ENCODE measurements at places on chromosomes 7 and 10. TPM values are rescaled to one million over a fixed set of nuclear protein-coding genes. Genes with fewer than 3 reads are reported as not detected.

Gene LRRC61
- 11.3 TPM for polyA plus RNA-seq

Gene HOXA11
- polyA plus RNA-seq: 2.7 TPM

DNA sequence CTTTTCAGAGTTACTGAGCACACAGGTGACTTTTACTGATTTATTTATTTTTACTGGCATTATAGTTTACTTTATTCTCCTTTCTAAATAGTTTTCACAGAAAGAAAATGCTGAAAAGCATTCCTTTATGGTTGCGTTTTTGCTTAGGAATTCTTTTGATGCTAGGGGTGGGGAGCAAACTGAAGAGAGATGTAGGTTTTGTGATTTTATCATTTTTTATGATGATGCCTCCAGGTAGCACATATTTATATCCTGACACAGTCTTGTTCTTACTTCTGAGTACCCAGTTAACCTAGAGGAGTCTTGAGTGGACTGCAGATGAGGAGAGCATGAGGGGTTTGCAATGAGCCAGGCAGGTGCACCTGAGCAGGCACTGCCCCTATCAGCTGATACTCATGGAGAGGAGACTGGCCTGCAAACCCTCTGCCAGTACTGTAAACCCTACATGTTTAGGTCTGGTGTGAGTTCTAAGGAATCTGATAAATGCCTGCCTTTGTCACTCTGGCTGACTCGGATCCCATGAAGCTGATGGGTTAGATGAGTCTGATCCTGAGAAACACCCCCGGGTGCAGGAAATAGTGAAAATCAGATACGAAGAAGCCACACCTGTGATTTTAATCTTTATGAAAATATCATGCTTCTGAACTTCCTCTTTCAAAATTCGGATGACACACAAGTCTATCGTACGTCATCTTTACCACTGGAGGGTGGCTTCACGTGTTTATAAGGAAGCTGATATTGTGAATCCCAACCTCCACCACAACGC is 302.9 kb downstream of the WDR37 start:
- no peak for DNase-seq

Gene CFAP46
- polyA plus RNA-seq: 0.12 TPM

DNA sequence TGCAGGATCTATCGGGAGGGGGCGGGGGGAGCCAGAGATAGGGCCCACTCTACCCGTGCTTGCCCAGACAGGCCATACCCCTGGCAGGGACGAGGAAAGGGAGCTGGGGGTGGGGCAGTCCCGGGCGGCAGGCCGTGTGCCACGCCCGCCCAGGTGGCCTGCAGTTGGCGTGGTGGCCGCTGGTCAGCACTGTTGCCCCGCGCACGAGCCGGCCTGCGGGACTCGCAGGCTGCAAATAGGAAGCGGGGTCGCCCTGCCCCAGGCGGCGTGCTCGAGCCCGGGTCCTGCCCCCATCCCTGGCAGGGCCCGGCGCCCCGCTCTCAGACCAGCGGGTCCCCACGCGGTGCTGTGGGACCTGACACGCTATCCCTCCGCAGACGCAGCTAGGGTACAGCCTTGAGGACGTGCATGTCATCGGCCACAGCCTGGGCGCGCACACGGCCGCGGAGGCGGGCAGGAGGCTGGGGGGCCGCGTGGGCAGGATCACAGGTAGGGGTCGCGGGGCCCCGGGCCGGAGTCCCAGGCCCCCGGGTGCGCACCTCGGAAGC is 6.7 kb downstream of the PNLIPRP2 start:
- DNase-seq: peak; percentile 16

Gene KLF14
- polyA plus RNA-seq: 1.5 TPM

GRCh38 chr7:92834507-92835260 is 1.7 kb downstream of the CDK6 start:
- peak; percentile 46 for DNase-seq

Gene C7orf57
- polyA plus RNA-seq: not detected

DNA sequence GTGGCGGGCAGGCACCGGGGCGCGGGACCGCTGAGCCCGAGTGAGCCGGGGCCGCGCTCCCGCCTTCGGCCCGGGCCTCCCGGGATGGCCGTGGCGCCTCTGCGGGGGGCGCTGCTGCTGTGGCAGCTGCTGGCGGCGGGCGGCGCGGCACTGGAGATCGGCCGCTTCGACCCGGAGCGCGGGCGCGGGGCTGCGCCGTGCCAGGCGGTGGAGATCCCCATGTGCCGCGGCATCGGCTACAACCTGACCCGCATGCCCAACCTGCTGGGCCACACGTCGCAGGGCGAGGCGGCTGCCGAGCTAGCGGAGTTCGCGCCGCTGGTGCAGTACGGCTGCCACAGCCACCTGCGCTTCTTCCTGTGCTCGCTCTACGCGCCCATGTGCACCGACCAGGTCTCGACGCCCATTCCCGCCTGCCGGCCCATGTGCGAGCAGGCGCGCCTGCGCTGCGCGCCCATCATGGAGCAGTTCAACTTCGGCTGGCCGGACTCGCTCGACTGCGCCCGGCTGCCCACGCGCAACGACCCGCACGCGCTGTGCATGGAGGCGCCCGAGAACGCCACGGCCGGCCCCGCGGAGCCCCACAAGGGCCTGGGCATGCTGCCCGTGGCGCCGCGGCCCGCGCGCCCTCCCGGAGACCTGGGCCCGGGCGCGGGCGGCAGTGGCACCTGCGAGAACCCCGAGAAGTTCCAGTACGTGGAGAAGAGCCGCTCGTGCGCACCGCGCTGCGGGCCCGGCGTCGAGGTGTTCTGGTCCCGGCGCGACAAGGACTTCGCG is 534 bp downstream of the FZD9 start:
- DNase-seq: no peak

Gene TMEM270
- not detected for polyA plus RNA-seq

DNA sequence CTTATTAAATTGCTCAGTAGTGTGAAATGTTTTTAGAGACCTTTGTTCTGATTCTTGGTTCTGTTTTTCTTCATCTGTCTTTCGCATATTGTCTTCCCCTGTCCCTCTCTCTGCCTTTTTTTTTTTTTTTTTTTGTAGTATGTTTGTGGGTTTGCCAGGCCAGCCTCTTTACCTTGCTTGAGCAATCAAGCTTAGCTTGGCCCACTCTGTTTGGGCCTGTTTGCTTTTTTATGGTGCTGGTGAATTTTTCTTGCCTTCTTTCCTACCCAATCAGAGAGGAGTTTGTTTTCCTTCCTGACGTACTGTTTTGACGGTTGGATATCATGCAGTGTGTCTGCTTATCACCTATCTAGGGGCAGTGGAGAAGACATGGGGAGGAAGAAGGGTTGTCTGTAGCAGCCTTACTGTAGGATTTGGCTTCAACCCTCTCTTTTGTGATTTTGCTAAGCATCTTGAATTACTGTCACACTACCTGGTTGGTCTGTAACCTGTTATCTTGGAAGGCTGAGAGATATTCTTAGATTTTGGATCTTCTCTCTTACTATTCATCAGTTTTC is 64.0 kb downstream of the BBS9 start:
- DNase-seq: no peak

DNA sequence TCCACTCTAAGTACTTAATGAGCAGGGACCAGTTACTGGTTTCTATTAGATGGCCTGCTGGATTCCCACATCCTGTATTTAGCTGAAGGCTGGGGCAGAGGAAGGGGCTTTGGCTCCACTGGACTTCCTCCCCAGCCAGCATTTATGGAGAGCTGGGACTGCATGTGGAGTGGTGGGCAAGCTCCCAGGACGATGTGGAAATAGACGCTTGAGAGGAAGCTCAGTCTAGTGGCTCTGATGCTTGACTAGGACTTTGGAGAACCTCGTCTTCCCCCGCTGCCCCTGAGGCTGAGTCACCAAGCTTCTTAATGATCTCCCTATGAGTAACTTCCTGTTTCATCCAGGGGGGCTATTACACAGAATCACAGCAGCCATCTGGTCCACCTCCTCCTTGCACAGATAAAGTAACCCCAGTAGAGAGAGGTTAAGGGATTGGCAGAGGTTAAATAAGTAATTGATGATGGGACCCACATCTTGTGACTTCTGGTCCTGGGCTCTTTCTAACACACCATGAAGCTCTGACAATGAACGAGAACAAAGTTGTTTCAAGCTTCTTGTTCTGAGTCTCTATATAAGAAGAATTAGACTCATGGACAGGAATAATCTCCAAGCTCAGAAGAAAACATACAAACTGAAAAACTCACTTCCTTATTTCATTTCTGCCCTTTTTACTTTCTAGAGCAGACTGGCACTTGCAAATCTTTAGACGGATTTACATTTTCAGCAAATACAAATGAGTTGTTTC is 126.2 kb downstream of the PRPF18 start:
- no peak for DNase-seq

DNA sequence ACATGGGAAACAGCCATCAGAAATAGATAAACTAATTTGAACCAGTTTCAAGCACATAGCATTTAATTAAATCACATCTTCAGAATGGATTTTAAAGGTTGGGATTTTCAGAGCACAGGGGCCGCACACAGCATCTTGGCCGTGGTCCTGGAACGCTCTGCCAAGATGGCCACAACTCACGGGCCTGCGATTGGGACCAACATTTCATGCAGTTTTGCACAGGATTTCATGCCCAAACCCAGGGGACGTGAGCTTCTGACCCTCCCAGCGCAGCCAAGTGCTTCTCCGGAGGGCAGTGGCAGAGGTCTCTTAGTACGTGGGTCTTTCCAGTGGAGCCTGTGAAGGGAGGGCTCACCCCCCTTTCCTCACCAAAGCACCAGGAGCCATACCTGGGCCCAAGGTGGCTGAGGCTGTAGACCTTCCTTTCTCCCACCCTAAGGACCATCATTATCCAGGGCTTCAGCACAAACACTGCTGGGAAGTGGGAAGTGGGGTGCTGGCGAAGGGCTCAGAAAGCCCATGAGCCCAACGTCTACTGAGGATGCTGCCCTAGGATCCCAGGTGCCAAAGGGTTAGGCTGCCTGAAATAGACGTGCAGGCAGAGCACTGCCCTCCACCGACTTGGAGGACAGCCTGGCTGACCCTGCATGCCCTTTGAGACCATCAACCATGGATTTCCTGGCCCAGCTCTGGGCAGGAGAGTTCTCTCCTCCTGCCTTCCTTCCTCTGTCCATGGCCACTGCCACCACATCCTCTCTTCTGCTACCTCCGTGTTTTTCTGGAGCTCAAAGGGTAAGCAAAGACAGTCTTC is 611.2 kb upstream of the MGMT start:
- no peak for DNase-seq

Gene GNAT3
- not detected for polyA plus RNA-seq

Gene IKZF1
- polyA plus RNA-seq: 3.2 TPM

Gene LRRC4
- polyA plus RNA-seq: 4.7 TPM

Gene GIMAP7
- polyA plus RNA-seq: 9.0 TPM

- no peak for DNase-seq
Observed at GRCh38 chr10:48463318-48464003, 141.4 kb downstream of the ARHGAP22 start.

Gene TYW1B
- 5.4 TPM for polyA plus RNA-seq

DNA sequence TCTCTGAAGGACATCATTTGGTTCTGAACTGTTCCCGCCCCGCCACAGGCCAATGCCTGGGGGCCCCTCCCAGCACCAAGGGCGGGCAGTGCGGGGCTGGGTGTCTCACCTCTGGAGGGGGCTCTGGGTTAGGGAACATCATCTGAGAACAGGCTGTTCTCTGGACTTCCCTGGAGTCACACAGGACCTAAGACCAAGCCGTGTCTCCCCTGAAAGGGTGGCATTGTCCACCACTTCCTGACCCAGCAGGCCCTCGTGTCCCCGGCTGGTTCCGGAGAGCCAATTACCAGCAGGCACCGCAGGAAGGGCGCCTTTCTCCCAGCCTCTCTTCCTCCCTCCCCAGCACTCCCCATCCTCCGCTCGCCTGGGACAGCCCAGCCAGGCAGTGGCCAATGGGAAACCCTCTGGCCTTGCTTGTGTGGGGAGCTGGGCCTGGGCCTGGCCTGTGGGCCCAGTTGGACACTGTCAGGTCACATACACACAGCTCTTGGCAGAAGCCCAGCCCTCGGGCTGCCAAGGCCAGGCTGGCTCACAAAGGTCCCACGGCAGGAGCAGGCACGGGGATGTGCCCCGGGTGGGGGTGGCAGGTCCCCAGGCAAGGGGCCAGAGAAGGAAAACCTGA is 119.5 kb downstream of the SPDYE5 start:
- peak; percentile 21 for DNase-seq

DNA sequence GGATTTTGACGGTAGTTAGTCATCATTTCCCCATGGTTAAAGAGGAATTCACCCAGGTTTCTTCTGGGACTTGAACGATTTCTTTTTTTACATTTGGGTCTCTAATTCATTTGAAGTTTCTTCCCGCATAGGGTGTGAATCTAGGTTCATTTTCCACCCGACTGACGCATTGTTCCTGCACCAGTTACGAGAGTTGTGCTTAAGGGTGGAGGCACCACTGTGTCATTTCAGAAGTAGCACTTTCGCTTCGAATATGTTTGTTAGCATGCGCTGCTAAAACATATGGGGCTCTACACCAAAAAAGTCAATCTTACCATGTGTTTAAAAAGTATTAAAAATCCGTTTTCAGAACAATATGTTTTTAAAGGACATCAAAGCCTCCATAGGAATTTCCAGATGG is 140.3 kb downstream of the VIPR2 start:
- DNase-seq: no peak

GRCh38 chr10:71269301-71270288 is 49.5 kb upstream of the SLC29A3 start:
- DNase-seq: no peak

DNA sequence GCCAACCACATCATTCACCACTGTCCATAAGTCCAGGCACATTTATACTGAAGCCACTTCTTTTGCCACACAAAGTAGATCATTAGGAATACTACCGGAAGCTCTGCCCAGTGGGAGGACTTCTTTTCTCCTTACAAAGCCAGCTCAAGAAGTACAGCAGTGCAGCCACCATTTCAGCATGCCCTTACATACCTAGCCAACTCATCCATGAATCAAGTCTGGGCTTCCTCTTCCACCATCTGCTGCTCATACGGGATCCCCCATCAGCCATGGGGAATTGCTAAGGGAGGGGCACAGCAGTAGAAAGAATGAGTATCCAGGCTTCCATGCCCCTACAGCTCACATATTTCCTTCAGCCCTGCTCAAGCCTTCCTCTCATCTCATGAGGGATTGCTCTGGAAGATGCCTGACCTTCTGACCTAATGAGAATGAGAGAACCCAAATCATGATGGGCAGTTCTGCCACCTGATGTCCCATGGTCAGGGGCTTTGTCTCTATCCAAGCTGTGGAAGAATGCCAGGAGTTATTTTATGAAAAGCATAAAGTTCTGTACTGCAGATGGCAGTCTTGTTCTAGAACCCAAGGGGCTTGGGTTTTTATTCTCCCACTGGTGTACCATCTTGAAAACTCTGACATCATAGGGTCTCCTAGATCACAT is 39.5 kb downstream of the ACSM6 start:
- DNase-seq: no peak

Gene CUX1
- polyA plus RNA-seq: 43.6 TPM

Gene ADAM12
- 18.6 TPM for polyA plus RNA-seq

DNA sequence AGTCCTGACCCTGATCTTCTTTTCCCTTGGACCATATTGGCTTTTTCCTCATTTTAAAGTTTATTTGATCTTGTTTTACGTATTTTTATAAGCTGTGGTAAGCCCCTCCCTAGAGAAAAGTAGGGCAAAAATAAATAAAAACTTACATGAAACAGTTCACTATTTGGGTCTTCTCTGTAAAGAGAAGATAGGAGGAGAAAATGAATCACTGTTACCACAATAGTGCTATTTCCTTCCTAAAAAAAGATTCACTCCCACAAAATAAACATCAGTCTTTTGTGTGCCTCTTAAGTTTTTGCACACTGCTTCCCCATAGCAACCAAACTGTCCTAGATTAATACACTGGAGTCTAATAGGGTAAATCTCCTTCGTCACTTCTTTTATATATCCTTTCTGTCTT is 1.4 kb upstream of the SVIL start:
- DNase-seq: no peak

GRCh38 chr10:74255888-74256357 is 104.9 kb downstream of the ADK start:
- no peak for DNase-seq

GRCh38 chr10:5595591-5595990 is 70.8 kb downstream of the ASB13 start:
- no peak for DNase-seq

- peak; percentile 17 for DNase-seq
Observed at GRCh38 chr7:151566897-151567320, 47.2 kb upstream of the RHEB start.
